HS-27A (cell line): ENCODE measurements at places on chromosomes 6 and 20.
A peak's percentile ranks its signal among the peaks of the same experiment; 100 is the strongest.

GRCh38 chr20:62387219-62387913, 463 bp downstream of the RPS21 start:
- DNase-seq: no peak

DNA sequence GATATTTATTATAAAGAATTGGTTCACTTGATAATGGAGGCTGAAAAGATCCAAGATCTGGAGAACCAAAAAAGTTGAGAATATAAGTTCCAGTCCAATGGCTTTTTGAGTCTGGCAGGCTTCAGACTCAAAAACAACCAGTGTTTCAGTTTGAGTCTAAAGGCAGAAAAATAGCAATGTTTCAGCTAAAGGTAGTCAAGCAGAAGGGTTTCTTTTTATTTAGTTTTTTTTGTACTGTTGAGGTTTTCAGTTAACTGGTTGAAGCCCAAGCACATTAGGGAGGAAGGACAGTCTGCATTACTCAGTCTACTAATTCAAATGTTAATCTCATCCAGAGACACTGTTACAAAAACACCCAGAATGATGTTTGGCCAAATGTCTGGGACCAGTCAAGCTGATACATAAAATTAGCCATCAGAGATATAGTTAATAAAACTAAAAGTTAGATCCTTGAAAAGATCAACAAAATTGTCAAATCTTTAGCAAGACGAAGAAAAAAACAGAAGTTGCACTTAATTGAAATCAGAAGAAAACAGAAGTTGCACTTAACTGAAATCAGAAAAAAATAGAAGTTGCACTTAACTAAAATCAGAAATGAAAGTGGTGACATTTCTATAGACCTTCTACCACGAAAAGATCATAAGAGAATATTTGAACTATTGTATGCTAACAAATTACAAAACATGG, 980.3 kb upstream of the FLRT3 start:
- no peak for DNase-seq

DNA sequence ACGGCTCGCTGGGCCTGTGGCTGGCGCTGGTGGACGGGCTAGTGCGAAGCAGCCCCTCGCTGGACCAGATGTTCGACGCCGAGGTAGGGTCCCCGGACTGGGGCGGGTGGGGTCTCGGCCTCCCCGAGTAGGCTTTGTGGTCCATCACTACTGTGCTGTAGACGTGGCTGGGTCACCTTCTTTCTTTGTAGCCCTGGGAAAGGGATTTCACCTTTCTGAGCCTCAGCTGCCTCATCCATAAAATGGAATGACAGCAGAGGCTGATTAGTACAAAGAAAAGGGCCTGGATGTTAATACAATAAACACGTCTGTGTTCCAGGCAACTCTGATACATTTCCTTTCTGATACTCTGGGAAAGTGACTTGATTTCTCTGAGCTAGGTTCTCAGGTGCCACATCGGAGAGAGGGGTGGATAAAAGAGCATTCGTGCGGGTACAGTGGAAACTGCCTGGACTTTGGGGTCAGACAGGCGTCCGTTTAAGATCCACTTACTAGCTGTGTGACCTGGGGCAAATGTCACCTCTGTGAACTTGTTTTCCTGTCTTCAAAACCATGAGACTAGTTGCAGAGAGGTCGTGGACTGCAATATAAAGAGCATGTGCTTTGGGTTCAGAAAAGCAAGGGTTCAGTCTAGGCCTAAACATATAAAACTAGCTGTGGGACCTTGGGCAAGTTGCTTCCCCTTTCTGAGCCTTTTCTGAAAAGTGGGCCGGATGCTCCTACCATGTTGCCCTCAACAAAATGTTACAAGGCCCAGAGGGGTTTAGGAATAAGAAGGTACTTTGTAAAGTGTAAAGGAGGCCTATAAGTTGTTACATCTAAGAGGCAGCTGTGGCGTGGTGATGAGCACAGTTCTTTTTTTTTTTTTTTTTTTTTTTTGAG, 896 bp downstream of the SYS1 start:
- DNase-seq: no peak

GRCh38 chr6:16132909-16133308, 4.0 kb downstream of the MYLIP start:
- no peak for DNase-seq

DNA sequence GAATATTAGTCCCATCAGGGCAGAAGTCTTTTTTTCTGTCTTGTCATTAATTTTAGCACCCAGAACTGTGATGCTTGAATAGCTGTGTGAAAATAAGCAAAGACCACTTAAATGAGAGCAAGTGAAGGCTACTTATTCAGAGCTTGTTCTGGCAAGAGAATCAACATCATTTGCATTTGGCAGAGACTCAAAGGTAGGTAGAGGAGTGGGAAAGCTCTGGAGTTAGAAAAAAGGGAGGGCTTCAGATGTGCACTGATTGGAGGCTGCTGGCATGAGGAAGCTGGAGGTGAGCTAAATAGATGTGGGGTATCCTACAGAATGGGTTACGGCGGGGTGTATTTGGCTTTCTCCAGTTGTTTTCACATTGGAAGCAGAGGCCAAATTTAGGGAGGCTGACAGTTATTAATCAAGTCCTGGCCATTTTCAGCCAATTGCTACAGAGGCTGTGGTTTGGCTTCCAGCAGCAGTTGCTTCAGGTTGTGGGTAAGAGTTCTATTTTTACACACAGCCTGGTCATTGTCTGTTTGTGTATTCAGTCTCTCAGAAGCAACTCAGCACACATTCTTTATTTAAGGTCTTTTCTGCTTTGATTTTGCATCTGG, 254.3 kb downstream of the BTBD3 start:
- no peak for DNase-seq

GRCh38 chr20:16025084-16025483, 548.2 kb downstream of the KIF16B start:
- no peak for DNase-seq

- no peak for DNase-seq
These were observed 1938.5 kb upstream of the DEFB115 start for GRCh38 chr20:29318871-29319461.

DNA sequence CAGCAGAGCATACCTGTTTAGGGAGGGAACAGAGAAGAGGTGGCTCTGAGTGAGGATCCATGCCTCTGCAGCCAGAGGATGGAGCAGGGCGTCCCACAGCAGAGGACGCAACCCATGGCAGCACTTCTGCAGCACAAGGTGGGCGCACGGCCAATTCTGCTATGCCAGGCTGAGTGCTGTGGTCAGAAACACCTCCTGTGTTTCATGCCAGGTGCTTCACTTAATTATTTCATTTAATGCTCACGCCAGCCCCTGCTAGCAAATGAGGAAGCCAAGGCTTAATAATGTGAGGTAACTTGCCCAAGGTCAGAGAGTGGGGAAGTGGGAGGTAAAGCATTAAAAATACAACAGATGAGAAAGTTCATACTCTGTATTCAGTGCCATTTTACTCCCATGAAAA, 68.5 kb upstream of the PTGIS start:
- no peak for DNase-seq

DNA sequence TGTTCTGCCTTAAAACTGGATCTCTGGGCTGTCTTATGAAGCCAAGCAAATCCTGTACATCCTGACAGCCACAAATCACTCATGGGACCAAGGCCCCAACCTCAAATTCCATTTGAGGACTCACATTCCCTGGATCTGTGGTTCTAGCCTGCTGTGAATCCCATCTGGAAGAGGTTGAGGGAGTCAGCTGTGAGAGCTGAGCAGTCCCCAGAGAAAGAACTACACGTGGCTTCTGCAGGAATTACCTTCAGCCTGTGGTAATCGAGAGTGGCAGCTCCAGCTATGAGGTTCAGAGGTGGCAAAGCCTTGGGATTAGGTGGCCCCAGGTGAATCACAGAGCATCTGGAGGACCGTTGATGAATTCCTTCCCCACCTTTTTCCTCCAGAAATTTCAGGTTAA, 245.2 kb downstream of the SLC24A3 start:
- no peak for DNase-seq

- DNase-seq: no peak
These were observed 519.4 kb upstream of the JAG1 start for GRCh38 chr20:11193241-11193640.

- no peak for DNase-seq
These were observed 107.2 kb upstream of the GGTLC1 start for GRCh38 chr20:24095756-24096155.

DNA sequence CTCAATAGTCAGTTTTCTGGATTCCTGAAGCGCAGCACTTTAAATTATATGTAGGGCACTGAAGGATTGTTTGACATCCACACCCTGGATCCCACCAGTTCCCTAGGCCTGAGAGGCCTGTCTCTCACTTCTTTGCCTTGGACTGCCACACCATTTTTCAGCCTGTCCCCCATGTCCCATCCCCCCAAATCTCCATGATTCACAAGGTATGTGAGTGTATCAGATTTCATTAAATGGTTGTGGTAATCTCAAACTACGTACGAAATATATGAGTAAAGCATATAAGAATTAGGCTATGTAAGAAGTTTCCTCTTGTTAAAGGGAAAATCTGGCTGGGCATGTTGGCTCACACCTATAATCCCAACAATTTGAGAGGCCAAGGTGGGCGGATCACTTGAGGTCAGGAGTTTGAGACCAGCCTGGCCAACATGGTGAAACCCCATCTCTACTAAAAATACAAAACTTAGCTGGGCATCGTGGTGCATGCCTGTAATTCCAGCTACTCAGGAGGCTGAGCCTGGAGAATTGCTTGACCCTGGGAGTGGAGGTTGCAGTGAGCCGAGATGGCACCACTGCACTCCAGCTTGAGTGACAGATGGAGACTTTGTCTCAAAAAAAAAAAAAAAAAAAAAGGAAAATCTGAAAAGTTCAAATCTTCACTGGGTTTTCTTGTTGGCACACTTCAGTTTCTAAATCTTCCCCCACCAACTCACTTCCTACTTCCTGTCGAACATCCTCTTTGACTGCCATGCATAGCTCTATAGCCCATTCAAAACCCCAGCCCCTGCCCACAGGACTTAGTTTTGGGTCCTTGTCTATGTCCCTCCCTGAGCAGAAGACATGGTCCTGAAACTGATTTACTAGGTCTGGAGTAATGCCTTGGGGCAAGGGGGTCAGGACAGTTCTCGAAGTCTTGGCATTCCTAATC, 97.3 kb upstream of the SHLD1 start:
- DNase-seq: peak; percentile 71

DNA sequence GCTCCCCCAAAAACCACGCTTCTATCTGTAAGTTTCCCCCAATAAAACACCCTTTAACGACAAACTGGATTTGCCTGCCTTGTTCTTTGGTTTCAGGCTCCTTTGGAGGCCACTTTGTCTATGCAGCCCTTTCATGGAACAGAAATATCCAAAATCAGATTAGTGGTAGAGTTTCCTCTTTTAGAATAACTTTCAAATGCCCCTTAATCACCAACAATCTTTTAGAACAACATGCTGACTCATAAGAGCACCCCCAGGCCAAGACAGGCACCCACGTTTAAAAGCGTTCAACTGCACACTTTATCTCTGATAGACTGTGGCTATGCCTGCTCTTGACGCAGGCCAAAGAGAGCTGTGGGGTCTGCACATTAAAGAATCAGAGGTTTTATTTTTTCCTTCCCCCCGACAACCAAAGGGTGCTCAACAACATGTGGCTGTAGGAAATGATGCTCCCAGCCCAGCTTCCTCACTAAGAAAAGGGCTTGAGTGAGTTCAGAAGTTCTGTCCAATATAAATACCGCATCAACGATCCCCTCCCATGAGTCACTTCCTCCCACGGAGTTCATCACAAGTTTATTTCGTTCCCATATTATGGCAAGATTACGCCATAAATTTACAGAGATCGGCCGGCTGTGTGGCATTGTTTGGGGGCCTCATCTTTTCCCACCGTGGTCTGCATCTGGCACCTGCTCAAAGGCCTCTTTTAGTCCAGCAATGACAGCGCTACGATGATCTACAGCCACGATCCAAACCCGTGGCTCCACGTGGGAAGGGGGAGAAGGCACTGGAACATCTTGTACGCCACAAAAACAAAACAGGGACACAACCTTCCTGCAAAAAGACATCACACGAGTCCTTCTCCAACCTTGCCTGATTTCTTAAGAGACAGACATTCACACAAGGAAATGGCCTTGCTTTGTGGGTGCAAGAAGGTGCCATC, 88.8 kb upstream of the NFATC2 start:
- DNase-seq: peak; percentile 92

- no peak for DNase-seq
These were observed 728.9 kb upstream of the GJE1 start for GRCh38 chr6:141403827-141404226.

- DNase-seq: no peak
These were observed 274.3 kb upstream of the MMS22L start for GRCh38 chr6:97557355-97557754.

GRCh38 chr6:47137073-47137472, 94.9 kb upstream of the ADGRF1 start:
- DNase-seq: no peak

GRCh38 chr20:62644802-62645496, 2.6 kb downstream of the SLCO4A1 start:
- no peak for DNase-seq

GRCh38 chr6:44514576-44515193, 127.2 kb downstream of the CDC5L start:
- DNase-seq: no peak

GRCh38 chr6:36976509-36976908, 9.5 kb downstream of the MTCH1 start:
- DNase-seq: no peak

DNA sequence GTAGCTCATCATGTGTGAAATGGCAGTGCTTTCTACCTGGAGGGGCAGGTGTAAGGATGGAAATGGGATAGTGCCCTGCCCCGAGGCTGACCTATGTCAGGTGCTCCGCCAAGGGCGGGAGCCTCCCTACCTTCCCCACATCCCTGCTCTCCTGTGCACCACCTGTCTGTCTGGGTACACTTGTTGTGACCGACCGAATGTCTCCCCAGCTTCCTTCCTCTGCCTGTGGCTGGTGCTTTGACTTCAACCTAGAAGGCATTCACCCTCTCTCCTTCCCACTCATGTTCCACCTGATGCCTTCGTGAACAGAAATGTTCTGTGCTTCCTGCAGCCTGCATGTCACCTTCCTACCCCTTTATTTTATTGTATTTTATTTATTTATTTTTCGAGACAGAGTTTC, 114.8 kb downstream of the SCML4 start:
- no peak for DNase-seq

DNA sequence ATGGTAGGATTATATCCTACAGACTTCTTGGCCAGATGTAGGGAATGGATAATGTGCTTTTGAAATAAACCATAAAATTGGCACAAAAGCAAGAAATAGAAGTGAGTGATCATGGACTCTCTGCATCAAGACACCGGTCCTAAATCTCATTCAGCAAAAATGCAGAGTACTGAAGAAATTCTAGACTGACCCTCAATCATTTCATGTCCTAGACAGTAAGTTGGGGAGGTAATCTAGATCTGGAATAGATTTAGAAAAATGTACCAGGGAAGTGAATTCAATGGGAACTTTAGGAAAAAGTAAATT, 69.7 kb upstream of the ADTRP start:
- no peak for DNase-seq

DNA sequence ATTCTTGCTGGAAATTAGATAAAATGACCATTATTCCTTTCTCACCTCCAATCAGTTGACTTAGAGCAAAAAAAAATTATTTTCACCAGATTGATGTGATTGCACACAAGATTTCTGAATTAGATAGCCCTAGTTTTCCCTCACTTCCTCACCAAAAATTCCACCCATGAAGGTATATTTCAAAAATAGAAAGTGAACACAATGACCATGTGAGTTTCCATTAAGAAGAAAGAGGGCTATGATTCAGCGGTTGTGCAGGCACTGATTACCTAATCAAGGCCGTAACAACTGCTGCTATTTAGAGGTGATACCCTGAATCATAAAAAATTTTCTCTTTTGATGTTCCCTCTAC, 19.5 kb upstream of the RALGAPA2 start:
- DNase-seq: no peak

- DNase-seq: no peak
These were observed 207.4 kb upstream of the LRFN2 start for GRCh38 chr6:40794586-40794985.

- DNase-seq: no peak
These were observed 17.6 kb downstream of the IL22RA2 start for GRCh38 chr6:137155830-137156229.

- no peak for DNase-seq
These were observed 1.5 kb upstream of the TPBG start for GRCh38 chr6:82362144-82362543.
